CD4-positive, alpha-beta T cell treated with Interleukin-17A for 1 hour (primary cell): ENCODE measurements at places on chromosomes 11 and 22.

DNA sequence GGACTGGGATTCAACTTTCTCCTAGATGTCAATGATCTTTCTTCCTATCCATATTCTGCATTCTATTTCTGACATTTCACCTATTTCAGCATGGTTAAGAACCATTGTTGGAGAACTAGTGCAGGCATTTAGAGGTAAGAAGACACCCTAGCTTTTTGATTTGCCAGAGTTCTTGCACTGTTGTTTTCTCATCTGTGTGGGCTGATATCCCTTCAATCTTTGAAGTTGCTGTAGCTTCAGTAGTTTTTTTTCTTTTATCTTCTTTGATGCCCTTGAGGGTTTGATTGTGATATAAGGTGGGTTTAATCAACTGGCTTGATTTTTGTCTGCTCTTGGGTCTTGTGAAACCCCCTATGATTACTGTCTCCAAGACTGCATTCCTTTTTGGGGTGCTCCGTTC lies 502.1 kb downstream of the ETS1 start:
- peak; percentile 14 for DNase-seq

DNA sequence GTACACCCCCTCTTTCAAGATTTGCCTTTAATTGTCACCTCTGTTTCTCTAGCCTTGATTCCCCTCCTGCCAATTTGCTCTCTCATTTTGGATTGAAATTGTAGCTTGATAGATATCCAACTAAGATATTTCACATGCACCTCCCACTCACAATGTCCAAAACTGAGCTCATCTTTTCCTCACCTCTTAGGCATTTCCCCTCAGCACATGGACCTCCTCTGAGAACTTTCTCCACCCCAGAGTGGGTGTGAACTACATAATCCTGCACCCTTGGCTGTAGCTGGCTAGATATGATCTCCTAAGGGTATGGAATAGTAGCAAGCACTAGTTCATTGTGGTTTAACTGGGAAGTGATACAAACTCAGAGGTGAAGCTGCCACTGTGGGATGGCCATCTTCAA lies 91.5 kb upstream of the SESN3 start:
- DNase-seq, result no peak

DNA sequence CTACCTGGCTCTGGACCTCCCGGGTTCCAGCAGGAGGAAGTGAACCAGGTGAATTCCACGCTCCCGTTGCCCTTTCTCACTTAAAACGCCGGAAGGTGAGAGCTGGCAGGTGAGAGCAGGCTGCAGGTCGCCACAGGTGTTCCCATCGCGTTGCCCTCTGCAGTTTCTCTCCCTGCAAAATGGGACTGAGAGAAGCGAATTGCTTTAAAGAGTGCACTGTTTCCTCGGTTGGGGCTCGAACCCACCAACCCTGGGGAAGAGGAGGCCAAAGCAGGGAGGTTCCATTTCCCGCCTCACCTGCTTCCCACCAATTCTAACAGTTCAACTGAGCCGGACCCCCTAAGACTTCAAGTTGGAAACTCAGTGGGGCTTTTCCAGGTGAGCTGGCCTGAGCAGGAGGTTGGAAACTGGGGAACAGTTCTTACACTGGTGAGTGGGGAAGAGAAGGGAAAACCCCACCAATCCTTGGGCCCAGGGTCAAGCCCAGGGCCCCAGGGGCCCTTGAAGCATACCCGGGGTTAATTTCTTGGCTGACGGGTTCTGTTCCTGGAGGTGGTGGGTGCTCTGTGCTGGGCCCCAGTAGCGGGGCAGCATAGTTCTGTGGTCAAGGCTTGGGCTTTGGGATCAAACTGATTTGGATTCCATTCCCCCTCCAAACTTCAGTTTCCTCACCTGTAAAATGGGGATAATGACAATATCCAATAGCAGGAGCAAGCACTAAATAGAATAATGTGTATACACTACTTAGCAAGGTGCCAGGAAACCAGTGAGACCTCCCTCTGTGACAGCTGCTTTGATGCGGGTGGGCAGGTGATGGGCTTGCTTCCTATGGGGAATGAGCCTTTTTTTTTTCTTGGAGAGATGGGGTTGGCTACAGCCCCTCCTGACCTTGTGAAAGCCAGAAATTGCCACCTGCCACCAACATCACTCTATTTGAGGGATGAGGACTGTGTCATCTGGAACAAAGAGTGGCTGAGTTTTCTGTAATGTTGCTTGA lies 788 bp downstream of the CD82 start:
- DNase-seq, result no peak

DNA sequence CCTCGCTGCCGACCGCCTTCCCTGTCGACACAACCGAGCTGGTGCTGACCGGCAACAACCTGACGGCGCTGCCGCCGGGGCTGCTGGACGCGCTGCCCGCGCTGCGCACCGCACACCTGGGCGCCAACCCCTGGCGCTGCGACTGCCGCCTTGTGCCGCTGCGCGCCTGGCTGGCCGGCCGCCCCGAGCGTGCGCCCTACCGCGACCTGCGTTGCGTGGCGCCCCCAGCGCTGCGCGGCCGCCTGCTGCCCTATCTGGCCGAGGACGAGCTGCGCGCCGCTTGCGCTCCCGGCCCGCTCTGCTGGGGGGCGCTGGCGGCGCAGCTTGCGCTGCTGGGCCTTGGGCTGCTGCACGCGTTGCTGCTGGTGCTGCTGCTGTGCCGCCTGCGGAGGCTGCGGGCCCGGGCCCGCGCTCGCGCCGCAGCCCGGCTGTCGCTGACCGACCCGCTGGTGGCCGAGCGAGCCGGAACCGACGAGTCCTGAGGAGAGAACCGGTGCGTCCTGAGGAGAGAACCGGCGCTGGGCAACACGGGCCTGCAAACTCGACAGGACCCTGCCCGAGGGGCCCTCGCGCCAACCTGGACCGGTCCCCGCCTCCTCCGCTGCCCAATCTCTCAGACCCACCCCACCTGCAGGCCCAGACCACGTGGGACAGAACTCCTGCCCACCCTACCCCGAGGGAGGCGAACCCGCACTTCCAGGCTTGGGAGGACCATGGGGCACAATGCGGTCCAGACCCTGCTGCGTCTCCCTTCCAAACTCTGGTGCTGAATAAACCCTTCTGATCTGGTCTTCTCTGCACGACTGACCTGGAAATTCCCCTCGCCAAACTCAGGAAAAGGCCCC lies 866 bp downstream of the GP1BB start:
- DNase-seq, result no peak

- DNase-seq, result no peak
These were observed 28.4 kb downstream of the ZNF143 start for GRCh38 chr11:9489080-9489765.

DNA sequence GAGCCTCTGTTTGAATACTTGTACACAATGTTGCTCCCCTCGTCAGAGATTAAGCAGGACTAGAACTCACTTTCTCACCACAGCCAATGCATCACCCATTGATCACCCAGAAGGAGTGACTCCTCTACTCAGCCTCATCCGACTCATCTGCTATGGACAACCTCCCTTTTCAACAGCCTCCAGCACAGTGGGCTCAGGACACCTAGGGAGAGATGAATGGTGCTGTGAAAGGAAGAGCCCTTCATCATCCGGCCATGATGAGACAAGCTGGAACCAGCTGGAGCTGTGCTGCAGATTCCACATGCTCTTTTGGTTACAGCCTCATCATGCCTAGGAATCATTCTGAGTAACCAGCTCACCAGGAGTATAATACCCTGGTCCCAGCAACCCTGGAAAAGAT lies 15.5 kb downstream of the C11orf91 start:
- no peak for DNase-seq

DNA sequence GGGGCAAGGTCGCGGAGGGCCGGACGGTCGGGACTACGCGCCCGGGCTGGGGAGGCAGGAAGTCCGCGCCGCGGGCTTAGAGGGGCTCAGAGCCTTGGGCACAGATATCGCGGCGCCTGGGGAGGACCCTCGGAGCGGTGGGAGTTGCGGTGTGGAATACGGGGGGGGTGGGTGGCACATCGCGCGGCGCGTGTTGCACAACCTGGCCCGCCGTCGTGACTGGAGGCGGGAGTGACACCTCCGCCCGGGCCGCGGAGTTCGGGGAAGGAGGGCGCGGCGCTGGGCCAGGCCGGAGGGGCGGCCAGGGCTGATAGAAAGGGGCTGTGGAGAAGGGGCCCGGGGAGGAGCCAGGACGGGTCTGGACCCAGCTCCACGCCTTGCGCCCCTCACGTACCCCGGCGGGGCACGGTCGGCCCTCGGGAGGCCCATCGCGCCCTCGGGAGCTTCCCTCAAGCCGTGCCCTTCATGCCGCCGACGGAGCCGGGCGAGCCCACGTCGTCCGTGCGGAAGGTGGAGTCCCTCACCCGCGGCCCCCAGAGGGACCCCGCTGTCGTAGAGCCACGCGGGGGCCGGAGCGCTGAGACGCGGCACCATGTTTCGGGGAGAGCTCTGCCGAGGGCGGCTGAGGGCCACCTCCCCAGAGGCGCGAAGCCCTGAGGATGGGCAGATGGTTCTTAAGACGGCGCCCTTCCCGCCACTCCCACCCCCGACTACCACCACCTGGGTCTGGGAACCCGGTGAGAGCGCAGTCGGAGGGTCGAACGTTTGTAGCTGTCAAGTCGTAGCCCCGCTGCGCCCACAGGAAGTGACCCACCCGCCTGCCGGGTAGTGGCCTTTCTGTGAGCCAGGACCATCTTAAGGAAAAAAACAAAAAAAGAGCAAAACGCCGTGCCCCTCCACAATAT lies 729 bp downstream of the IL17RA start:
- DNase-seq, result peak; percentile 21

DNA sequence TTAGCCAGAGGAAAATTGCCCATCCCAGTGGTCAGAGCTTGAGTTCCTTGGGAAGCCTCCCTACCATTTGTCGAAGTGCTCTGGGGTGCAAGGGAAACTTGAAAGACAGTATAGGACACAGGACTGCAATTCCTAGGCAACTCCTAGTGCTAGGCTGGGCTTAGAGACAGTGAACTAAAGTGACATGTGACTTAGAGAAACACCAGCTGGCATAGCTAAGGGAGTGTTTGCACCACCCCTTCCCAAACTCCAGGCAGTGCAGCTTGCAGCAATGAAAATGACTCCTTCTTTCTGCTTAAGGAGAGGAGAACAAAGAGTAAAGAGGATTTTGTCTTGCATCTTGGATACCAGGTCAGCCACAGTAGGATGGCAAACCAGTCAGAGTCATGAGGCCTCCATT lies 388.0 kb downstream of the DYNC2H1 start:
- no peak for DNase-seq

DNA sequence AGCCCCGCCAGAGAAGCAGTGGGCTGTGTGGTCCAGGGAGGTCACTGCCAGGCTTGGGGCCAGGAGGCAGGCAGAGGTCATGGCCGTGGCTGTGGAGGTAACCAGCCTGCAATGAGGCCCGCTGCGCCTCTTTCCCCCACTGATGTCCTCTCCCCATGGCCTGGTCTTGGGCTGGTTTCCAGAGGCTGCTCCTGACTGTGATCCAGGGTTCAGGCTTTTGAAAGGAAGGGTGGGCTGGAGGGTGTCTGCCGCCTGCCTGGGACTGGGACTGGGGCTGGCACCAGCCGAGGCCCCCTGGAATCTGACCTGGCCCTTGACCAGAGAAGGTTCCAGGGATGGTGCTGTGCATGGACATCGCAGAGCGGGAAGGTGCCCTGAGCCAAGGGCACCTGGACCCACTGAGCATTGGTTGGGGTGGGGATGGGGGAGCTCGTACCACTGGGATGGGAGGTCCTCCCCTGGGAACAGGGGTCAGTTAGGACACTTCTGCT lies 59.6 kb upstream of the THY1 start:
- no peak for DNase-seq

- DNase-seq, result no peak
These were observed 92.3 kb downstream of the SCN3B start for GRCh38 chr11:123562158-123562557.

DNA sequence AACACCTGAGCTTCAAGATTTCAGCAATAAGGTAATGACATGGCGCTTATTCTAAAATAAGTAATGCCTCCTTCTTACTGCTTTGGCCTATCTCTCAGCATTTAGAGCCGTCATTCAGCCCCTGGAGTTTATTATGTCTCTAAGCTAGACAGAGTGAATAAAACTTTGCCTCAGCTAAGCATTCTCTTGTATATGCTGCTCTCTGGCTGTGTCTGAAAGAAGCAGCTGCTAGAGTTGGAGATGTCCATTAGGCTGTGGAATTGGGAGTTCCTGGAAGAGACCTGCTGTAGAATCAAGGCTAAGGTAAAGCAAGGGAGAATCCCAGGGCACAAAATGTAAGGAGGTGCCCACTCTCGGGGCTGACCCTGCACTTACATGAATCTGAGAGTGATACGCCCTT lies 35.5 kb upstream of the TTC12 start:
- DNase-seq, result no peak

GRCh38 chr11:35235498-35235897 lies 96.5 kb downstream of the CD44 start:
- DNase-seq, result no peak

DNA sequence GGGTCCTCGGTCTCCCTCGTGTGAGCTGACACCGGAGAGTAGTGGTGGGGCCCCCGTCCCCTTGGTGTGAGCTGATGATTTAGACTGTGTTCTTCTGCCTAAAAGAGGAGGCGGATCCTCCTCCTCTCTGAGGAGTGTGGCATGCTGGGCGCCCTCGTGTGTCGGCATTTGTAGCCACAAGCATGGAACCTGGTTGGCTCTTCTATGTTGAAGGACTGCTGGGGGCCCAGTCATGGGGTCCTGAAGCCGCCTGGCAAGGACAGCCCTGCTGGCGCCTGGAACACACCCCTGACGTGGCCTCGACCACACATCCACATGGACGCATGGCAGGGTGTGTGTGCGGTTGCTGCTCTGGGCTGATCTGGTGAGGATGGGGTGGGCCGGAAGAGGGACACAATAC lies 50.2 kb downstream of the AP2A2 start:
- no peak for DNase-seq

DNA sequence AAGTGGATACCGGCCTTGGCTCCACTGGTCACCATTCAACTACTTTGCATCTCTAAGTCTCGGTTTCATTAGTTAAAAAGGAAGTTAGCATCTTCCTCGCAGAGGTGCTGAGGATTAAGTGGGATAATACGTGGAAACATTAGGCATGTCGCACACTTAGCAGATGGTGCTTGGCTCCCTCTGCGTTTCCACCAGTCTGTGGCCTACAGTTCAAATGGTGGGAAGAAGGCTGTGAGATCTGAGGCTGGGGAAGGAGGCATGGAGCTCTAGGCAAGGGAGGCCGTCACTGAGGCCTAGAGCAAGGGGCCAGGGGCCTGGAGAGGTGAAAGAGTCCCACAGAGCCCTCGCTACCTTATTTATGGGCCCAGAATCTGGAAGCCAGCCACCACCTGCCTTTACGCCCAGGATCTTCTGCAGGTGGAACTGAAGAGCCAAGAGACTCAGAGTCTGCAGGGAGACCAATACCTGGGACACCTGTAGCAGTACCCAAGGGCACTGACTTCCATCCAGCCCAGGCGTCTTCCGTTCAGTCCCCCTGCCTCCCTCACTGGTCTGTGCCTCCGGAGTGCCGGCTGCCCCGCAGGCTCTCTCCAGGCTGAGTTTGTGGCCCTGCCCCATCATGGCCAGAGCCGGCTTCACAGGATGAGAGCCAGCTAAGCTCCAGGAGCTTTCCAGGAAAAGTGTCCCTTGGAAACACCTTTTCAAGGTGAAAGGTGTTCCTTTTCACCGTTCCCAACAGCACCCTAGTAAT lies 66.1 kb upstream of the A4GALT start:
- DNase-seq, result no peak
